ENCODE measurements at places on chromosomes 7 and 10. TPM values are rescaled to one million over a fixed set of nuclear protein-coding genes. Genes with fewer than 3 reads are reported as not detected.

Gene SH3PXD2A
- total RNA-seq, result 10.7 TPM

GRCh38 chr7:140674899-140675701, 2.4 kb downstream of the ADCK2 start:
- peak; percentile 71 for DNase-seq

- DNase-seq, result no peak
Observed at GRCh38 chr10:103547391-103547946, 54.0 kb downstream of the NEURL1 start.

- DNase-seq, result peak; percentile 77
Observed at GRCh38 chr7:105014693-105015389, 836 bp downstream of the KMT2E start.

- DNase-seq, result peak; percentile 64
Observed at GRCh38 chr10:34523017-34523767, 291.9 kb downstream of the PARD3 start.

- no peak for DNase-seq
Observed at GRCh38 chr10:103681617-103682399, 173.6 kb downstream of the SH3PXD2A start.

DNA sequence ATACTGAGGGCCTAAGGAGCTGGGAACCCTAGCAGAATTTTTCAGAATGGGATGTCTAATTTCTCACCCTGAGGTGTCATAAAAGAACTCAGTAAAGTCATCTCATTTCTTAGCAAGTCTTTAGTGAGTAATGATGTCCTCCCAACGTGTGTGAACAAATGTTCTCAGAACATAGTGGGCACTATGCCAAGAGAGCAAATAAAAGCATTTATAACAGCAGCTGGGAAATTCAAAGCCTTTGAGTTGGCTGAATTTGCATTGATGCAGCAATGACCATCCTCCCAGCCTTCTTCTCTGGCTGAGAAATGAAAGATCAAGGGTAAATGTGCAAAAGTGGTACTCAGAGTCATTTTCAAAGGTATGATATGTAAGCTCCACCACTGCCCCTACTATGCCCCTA, 109.4 kb downstream of the FAM107B start:
- no peak for DNase-seq

DNA sequence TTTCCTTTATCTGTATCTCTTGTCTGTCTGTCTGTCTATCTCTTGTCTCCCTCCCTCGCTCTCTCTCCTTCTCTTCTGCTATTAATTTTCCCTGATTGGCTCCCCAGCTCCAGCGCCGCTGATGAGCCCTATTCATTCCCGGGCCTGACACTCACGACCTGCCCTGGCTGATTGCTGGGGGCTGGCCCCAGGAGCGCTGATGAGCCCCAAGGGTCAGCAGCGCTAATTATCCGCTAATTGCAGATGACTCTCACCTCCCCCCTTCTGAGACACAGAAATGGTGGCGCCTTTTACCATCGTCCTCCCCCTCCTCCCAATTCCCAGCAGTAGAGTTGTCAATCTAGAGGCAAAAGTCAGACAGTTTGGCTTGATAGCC, 1.3 kb upstream of the GBX1 start:
- DNase-seq, result no peak

Gene PALD1
- 0.10 TPM for total RNA-seq

GRCh38 chr10:44938956-44939355, 20.6 kb upstream of the RASSF4 start:
- DNase-seq, result peak; percentile 50

Gene PLPP4
- 16.4 TPM for total RNA-seq

DNA sequence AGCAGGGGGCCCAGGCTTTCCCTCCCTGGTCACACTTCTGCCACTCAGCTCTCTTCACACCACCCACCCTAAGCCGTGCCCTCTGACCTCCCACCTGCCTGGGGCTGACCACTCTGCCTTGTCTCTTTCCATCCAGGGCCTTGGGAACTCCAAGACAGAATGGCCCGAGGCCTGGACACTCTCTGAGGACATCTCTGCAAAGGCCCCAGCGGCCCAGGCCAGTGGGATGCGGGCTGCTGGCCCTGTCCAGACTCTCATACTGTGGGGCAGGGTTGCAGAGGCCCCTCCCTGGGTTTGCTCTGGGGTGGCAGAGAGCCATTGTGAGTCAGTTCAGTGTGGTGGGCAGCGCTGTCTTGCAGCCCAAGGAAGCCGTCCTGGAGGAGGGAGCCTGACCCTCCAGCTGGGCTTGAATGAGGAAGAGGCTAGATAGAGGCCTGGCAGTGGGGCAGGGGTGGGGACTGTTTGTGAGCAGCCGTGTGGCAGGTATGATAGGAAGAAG, 39.9 kb upstream of the RABGEF1 start:
- no peak for DNase-seq

Gene CHST15
- total RNA-seq, result 36.4 TPM

DNA sequence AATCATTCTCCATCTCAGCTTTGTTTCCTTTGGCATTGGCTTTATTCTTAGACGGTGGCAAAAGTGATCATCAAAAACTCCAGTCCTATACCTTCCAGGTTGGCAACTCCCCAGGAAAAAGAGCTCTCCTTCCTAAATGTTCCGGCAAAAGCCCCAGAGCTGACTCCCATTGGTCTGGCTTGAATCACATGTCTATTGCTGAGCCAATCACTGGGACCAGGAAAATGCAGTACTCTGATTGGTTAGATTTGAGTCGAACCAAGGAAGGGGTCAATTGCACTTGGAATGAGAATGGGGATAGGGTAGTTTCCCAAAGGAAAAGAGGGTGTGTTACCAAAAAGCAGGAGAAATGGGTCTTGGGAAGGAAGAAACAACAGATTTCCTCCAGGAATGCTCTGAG, 22.3 kb downstream of the LEP start:
- no peak for DNase-seq

DNA sequence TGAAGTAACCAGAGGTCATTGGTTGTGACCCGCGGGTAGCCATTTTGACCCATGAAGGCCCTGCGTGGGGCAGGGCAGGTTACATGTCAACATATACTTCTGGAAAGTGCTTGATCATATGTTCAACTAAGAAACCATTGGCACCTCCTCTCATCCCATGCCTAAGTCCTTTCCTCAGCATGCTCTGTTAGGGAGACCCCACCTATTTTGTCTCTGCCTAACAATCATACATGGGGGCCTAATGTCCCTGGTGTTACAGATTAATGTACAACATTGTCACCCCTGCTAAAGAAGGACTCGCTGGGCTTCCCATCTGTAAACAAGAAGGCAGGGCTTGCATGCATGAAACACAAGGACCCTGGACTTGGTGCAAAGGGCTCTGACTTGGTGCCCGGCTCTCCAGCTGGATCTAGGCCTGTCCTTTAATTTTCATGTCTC, 133.7 kb upstream of the TNS3 start:
- DNase-seq, result no peak

Gene CDHR1
- not detected for total RNA-seq

Gene CALML5
- not detected for total RNA-seq

Gene OR2A12
- not detected for total RNA-seq

DNA sequence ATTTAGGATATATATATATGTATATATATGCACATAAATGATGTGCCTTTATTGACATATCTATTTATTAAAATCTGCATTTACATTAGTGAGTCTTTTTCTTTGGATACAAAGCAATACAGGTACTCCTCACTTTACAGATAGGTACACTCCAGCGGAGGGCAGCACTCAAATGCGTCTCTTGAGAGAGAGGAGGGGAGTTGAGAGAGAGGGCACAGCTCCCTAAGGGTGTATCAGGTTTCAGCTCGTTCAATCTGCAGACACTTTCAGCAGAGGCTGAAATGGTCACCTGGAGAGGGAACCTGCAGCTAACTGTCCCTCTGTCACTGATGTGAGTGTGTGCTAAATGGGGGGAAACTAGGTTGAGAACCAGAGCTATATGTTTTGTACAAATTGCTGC, 21.5 kb downstream of the C10orf53 start:
- no peak for DNase-seq

DNA sequence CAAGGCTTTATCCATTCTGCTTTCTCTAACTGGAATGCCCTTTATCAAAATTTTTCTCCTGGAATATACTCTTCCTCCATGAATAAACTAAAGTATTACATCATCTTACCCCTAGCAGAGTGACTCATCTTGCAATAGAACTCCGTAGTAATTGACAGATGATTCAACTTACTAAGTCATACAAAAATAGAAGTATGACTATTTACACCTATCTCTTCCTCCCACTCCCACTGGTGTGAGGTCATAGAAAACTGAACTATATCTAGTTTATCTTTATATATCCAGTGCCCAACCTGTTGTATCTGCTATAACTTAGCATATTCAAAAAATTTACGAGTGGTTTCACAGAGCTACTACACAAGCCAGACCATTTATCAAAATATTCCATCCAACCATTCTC, 26.1 kb downstream of the ABCB1 start:
- DNase-seq, result peak; percentile 15

DNA sequence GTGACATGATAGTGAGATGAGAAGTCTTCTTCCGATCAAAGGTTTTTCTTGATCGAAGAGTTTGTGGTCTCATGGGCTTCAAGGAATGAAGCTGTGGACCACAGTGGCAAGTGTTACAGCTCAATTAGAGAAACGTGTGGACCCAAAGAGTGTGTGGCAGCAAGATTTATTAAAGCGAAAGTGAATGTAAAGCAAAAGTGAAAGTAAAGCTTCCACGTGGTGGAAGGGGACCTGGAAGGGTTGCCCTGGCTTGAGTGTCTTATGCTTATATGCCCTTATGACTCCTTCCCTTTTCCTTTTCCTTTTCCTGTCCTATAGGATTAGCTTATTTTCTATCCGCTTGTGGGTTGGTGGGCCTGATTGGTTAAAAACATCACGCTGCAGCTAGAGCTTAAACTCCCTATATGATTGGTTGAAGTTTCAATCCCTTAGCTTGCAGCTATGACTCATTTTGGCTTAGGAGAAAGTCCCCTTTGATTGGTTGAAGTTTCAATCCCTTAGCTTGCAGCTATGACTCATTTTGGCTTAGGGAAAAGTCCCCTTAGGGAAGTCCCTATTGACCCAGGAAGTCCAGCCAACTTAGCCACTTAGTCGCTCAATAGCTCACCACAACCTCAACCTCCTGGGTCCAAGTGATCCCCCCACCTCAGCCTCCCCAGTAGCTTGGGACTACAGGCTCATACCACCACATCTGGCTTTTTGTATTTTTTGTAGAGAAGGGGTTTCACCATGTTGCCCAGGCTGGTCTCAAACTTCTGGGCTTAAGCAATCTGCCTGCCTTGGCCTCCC, 34.7 kb downstream of the MRPS24 start:
- DNase-seq, result peak; percentile 81

GRCh38 chr7:27091105-27091504, 4.7 kb downstream of the HOXA1 start:
- DNase-seq, result no peak

GRCh38 chr7:71768450-71768849, 636.5 kb downstream of the GALNT17 start:
- DNase-seq, result no peak

DNA sequence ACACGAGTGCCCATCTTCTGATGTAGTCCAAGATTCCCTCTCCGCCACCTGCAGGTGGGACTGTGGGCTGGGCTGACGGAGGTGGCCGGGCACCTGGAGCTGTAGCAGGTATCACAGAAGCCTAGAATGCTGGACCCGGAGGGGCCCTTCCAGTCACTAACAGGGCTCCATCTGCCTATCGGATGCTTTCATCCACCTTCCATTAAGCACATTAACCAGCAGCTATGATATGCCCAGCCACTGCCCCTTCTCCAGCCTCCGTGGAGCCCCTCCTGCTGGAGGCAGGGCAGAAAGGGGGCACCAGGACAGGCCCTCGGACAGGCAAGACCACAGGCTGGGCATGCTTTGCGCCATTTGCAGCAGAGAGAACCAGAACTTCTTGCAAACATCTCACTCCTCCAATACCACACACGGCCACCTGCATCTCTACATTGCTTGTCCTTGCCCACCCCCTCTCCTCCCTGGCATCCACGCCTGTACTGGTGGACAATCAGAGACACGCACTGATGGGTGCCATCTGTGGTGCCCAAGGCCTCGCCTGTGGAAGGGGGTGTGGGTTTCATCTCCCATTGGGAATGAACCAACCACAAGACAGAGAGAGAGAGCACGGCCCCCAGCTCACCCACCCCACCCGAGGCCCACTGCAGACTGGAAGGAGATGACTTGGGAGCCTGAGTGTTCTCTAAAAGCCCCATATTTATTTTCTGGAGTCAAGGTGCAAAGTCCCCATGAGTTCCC, 16.8 kb downstream of the PRKAG2 start:
- DNase-seq, result no peak

Data from RPMI7951 (cell line).